ENCODE measurements at places on chromosomes 12 and 14.
A peak's percentile ranks its signal among the peaks of the same experiment; 100 is the strongest.

DNA sequence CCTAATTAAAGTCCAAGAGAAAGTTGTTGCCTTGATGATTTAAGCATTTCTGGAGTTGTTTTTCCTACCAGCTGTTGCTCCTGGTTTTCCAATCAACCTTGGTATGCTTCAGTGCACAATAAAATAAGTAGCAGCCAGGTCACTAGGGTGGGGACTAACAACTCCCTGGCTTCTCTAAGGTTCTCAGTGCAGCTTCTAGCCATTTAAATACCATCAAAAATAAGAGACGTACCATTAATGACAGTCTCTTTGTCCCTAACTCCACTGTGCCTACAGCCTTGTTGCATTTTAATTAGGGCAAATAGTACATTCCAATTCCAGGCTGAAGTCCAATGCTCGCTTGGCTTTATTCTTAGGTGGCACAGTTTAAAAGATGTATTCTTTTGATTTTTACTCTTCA lies 11.8 kb downstream of the STON2 start:
- DNase-seq, result no peak

- DNase-seq, result no peak
These were observed 43.2 kb downstream of the FZD10 start for GRCh38 chr12:130205495-130205894.

GRCh38 chr14:76531085-76531484 lies 155.1 kb downstream of the ESRRB start:
- no peak for DNase-seq

- peak; percentile 70 for DNase-seq
These were observed 235.2 kb downstream of the CACNA1C start for GRCh38 chr12:2288001-2288400.

- no peak for DNase-seq
These were observed 183.8 kb upstream of the ATP2B1 start for GRCh38 chr12:89892436-89892835.

Data from NB4 (cell line).